ENCODE measurements at places on chromosomes 12 and 14.

GRCh38 chr12:54352891-54353874 lies 11.1 kb downstream of the GPR84 start:
- DNase-seq: no peak

- DNase-seq: no peak
Observed at GRCh38 chr12:94047781-94048567, 100.4 kb upstream of the PLXNC1 start.

- DNase-seq: peak; percentile 72
Observed at GRCh38 chr14:20934148-20934762, 21.0 kb upstream of the RNASE2 start.

DNA sequence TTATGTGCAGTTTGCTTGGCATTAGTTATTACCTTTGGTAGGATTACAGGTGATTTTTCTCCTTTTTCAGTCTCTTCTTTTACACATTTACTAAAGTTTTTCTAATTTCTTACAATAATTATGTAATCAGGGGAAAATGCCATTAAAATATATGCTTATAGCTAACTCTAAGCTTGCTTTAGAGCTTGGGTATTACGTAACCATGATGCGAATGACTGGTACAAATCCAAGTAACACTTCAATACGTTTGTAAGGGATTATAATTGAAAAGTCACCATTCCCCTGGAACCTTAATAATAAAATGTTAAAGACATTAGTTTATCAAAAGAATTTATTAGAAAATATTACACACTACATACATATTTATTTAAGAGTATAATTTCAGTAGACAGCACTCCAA lies 71.6 kb downstream of the SCAF11 start:
- no peak for DNase-seq

DNA sequence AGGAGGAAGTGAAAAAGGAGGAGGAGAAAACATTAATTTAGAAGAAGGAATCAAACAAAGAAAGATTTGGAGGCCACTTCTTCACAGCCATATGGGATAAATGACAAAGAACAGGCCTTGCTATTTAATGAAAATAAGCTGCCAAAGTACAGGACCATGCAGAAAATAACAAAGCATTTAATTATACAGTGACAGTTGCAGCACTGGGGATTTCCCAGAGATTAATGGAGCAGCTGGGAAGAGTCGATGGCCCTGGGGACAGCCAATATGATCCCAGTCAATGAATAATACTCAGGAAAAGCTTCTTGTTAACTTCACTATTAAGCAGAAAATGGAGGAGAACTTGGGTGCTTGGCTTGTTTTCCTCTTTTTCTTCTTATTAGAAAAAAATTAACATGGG lies 34.6 kb downstream of the RERG start:
- DNase-seq: no peak

DNA sequence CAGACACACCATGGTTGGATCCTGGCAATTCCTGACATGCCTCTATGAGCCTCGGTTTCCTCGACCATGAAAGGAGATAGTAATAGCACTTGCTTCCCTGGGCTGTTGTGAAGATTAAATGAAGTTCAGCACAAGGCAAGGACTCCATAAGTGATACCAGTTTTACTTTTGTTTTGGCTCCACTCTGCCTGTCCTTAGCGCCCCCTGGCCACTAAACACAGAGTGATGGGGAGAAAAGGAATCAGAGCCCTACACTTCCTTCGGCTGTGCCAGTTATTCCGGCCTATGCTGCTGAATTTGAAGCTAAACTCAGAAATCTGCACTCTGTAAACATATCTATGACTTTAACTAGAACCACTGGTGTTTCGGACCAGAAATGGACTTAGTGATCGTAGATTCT lies 173.8 kb downstream of the C12orf75 start:
- DNase-seq: no peak

- DNase-seq: no peak
Observed at GRCh38 chr12:95882873-95883272, 24.1 kb downstream of the SNRPF start.

DNA sequence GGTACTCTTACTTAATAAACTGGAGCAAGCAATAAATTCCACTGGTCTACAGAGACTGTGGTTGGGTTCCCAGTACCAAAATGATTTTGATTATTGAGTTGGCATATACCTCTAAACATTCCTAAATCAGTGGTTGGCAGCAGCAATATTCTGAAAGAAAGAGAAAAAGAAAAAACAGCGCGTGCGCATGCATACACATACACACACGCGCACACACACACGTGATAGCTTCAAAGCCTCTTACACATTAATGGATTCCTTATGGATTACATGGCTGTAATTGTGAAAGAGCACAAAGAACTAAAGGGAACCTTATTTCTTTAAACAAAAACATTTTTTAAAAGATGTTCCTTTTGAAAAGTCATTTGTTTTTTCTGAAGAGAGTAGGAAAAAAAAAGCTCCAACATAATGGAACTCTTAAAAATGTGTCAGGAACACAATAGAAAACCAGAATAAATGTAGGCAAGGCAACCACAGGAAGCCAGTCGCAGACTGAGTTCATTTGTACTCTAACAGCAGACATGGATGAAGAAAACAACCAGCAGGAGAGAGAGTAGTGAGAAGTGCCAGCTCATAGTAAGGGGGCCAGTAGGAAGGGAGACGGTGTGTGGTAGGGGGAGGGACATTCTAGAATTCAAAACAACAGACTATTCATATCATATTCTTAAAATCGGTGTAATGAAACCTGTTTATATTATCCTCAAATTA lies 80.0 kb downstream of the DRAM1 start:
- no peak for DNase-seq

DNA sequence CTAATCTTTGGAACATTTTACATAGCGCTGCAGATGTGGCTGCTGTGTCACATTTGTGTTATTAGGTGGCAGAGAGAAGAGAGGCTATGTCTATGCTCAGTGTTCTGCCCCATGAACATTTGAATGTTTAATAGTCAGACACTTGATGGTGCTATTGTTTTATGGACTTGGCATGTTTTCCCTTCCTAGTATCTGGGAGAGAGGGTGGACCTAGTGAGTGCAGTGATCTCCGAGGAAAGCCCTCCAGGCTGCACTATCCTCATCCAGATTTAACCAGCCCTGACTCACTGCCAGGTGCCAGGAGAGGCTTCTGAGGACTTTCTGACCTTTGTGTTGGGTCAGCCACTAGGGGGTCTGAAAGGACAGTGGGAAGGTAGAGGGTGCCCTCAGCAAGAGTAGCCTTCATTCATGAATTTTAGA lies 24.3 kb downstream of the ZFC3H1 start:
- DNase-seq: no peak

GRCh38 chr14:86799244-86799647 lies 1193.7 kb downstream of the GALC start:
- DNase-seq: no peak

DNA sequence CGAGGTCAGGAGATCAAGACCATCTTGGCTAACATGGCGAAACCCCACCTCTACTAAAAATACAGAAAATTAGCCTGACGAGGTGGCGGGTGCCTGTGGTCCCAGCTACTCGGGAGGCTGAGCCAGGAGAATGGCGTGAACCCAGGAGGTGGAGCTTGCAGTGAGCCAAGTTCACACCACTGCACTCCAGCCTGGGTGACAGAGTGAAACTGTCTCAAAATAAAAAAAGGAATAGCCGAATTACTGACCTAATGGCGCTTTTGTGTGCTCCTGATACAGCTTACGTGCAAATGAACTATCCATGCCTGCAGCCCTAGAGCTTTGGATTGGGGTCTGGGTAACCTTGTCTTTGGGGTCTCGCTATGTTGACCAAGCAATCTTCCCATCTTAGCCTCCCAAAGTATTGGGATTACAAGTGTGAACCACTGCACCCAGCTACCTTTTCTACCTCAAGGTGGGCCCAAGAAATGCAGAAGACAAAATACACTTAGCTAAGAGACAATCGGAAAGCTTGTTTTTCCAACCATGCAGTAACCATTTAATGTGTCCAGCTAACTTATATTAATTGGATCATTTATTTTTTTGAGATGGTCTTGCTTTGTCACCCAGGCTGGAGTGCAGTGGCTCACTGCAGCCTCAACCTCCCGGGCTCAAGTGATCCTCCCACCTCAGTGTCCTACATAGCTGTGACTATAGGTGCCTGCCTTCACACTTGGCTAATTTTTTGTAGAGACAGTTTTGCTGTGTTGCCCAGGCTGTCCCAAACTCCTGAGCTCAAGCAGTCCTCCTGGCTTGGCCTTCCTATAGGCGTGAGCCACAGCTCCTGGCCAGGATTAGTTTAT lies 5.5 kb downstream of the PABPN1 start:
- DNase-seq: no peak

DNA sequence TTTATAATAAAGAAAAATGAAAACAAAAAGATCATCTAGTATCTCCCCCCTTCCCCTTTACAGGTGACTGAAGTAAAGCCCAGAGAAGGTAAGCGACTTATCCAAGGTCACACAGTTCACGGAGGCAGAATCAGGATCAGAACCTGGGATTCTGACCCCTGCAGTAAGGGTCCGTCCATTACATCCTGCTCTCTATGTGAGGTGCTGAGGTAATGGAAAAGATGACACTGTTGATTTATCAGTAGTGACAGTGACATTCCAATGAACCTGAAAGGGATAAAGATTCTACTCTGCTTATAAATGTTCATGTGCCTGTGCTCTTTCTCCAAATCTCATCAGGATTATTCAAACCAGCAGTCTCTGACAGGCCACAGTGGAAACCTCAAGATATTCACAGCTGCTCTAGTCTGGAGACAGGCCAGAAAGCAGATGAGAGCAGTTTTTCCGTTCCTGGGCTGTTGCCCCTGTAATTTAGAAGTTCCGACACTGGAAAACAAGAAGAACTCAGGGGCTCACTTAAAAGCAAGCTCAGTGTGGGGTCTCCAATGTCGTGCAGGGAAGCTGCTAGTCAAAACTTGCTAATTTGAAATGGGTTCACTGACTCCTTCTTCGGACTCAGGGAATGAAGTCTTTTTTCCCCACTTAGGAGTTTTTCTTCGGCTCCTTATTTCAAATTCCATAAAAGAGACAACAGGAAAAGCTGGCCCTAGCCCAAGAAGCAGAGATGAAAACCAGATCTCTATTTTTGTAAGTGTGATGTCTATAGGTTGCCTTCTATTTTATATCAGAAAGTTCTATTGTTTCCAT lies 131.8 kb upstream of the EEA1 start:
- no peak for DNase-seq

GRCh38 chr14:89807151-89807550 lies 147.4 kb downstream of the EFCAB11 start:
- DNase-seq: no peak

All from activated effector memory CD4-positive, alpha-beta T cell treated with anti-CD3 and anti-CD28 coated beads, Interleukin-2, amount 50 U/mL, for 16 hours (primary cell).